ENCODE measurements at places on chromosomes 13 and 19.
A peak's percentile ranks its signal among the peaks of the same experiment; 100 is the strongest.

DNA sequence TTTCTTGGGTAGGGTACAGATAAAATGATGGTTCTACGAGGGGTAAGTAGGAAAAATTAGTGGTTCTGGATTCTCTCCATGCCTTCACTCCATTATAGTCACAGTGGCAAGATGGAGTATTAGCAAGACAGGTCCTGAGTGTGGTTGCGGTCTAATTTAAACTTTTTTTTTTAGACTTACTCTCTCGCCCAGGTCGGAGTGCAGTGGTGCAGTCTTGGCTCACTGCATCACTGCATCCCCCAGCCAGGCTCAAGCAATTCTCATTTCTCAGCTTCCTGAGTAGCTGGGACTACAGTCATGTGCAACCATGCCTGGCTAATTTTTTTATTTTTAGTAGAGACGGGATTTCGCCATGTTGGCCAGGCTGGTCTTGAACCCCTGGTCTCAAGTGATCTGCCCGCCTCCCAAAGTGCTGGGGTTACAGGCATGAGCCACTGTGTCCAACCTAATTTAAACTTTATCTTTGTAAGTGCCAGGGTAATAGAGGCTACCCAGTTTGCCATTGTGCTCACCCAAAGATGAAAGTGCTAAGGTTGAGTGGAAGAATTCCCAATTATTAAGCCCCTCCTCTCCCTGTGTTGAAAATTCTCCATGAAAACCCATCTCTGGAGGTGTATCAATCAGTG, 135.6 kb downstream of the TM9SF2 start:
- DNase-seq, result no peak

- DNase-seq, result no peak
These were observed 85.7 kb upstream of the GPC6 start for GRCh38 chr13:93140912-93141311.

- no peak for DNase-seq
These were observed 1.4 kb upstream of the CACNG7 start for GRCh38 chr19:53907690-53908089.

DNA sequence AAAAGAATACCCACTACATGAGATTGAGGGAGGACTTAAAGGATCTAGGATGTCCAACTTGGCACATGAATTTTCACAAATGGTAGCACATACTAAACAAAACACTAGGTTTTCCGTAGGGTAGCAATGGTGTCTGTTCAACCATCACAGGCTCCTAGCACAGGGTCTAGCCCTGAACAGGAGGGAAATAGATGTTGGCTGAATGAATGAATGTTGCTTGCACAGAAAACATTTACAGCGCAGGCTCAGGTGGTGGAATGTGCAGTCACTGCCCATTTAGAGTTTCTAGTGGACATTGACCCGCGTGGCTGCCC, 1.9 kb upstream of the MYCBP2 start:
- no peak for DNase-seq

DNA sequence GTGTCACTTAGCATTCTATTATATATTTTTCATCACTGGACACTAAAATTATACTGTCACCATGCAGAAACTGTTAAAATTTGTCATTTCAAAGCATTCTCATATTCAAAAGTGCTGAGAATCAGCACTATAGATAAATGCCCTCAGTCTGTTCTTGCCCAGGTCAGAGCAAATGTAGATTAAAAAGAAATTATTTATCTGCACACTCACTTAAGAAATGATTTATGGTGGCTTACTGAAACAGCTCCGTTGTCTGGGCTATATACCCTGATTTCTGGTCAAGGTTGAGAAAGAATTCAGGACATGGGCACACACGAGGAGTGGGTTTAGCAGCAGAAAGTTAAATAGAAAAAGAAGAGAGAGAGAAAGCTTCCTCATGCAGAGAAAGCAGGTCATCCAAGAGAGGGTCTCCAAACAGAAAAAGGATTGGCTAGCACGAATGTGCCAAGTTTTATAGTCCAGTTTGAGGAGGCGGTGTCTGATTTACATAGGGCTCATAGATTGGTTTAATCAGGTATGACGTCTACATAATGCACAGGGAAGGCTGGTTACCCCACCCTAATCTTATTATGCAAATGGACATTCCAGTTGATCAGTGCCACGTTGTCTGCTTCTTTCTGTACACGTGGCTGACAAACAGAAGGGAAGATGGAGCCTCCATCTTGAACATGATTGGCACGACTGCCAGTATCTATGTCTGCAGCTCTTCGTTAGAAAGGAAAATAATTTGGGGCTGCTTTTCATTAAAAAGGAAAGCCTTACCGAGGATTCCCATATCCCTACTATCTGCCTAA, 47.3 kb upstream of the N4BP2L1 start:
- no peak for DNase-seq

DNA sequence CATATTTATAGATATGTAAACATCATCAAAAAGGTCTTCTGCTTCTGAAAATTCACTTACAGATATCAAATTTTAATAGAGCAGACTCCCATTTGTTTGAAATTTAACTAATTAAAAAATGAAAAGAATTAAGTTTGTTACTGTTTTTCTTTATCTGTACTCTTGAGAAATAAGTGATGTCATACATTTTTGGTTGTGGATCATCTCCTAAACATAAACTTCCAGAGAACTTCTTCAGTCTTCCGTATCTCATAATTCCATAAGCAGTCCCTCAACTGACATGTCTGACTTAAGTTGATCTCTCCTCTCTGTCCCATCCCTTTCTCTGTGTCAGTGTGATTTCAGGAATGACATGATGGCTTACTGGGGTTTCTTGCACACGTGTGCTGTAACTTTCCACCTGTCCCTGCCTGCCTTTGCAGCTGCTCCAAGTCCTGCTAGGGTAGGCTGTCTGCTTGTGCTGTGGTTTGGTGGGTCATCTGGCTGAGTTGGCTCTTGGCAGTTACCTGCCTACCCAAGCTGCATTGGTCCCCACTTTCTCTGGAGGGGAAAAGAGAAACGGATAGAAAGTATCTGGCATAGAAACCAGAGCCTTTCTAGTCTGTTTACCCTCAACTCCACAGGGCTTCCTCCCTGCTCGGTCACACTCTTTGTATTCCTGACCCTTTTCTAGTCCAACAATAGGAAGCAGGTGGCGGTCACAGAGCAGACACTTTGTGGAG, 127.1 kb downstream of the GGACT start:
- no peak for DNase-seq

DNA sequence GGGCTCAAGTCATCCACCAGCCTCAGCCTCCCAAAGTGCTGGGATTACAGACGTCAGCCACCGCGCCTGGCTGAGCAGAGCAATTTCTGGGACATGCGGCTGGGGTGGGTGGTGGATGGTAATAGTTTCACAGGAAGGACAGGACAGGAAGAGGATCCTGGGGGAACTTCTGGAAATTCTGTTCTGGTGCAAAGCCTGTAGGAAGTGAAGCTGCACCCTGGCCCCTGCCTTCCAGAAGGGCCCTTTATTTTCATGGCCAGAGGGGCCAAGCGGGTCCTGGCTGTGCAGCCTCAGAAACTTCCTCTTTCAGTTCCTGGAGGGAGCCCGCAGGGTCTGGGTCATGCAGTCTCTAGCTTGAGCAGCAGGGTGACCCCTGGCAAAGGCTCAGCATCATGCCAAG, 15.7 kb downstream of the FEM1A start:
- DNase-seq, result peak; percentile 20

GRCh38 chr13:30107121-30107520, 200.2 kb downstream of the KATNAL1 start:
- DNase-seq, result no peak

DNA sequence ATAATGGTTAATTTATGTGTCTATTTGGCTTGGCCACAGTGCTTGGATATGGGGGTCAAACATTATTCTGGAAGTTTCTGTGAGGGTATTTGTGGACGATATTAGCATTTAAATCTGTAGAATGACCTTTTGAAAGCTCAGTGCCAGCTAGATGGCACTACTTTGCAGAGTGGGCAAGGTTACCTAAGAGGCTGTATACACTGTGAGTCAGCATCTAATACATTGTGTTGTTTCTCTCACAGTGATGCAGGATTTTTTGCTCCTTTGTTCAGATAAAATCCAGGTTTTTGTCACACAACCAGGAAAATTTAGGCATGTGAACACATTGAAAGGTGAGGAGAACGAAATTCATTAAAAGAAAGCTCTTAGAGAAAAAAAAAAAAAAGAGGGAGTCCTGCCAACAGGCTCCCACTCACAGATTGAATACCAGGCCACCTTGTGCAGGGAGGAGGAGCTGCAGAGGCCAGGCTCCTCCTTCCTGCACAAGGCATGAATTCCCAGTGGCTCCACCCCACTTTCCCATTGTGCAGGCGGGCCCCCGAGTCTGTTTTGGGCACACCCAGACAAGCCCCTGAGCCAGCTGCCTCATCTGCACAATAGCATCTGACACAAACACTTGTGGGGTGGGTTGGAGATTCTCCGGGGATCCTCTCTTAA, 551.0 kb upstream of the ATXN8OS start:
- DNase-seq, result no peak

DNA sequence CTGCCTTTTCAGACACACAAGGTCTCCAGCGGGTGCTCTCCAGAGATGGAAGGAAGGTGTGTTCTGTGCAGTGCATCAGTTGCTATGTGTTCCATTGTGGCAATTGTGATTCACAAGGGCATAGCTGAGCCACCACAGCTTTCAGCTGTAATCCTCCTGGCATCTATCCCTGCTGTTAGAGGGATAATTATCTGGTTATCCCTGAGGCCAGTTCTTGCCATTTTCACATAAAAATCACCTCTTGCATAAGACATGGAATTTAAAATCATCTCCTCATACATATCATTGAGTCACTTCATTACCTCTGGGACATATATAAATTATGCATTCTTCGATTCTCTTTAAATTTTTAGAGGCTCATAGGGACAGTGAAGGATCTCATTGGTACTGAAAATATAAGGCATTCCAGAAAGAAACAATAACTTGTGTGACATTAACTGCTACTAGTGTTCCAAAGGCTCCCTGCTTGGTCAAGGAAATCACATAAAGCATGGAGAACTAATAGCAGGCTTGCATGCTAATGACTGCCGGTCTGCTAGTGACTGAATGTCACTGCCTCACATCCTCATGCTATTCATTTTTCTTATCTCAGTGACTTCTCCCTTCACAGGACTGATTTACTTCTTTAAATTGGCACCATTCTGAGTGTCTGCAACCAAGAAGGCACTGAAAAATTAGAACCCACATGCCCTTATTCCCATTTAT, 214.0 kb downstream of the ENOX1 start:
- DNase-seq, result no peak

DNA sequence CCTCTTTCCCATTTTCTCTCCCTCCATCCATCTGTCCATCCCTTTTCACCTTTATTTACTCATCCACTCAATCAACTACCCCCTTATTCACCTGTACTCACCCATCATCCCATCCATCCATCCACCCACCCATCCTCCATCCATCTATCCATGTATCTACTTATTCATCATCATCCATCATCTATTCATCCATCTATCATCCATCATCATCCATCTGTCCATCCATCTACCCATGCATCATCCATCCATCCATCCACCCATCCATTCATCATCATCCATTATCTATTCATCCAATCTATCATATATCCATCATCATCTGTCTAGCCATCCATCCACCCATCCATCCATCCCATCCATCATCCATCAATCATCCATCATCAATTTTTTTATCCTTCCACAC, 48.3 kb upstream of the ZNF536 start:
- no peak for DNase-seq

Measured in nucleus accumbens (tissue), 56 donors.